ENCODE measurements at places on chromosomes 13 and 19.

GRCh38 chr13:76293346-76293745, 592.9 kb downstream of the KCTD12 start:
- DNase-seq: no peak

DNA sequence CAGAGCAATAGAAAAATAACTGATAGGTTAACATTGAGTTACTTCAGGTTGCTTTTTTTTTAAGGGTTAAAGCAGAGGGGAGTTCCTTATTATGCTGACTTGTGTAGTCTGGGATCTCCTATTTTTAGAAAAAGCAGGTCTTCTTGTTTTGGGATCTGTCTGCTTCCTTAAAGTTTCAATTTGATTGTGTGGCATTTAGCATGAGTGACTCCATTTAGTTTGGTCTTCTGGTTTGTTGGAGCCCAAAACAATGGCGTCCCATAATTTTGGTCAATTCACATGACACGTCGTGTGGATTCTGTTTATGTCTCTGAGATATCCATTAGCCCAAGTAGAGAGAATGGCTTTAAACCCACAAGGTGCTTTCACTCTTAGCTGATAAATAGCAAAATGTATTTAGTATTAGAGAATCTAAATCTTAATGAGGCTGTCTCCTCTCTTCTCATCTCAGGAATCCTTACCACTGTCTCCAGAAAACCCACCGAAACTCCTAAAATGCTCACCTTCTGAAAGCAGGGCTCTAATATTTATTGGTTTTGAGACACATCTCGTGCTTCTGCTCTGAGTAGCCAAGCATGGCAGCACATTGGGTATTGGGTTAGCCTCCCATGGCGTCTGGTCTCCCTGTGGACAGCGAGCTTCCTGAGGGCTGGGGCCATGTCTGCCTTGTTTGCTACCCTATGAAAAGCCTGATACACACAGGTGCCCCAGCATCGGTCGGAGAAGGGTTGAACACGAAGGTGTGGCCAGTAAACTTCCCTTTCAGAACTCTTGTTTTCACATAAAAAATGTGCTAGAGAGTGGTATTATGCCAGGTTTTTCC, 67.2 kb upstream of the GPR183 start:
- no peak for DNase-seq

DNA sequence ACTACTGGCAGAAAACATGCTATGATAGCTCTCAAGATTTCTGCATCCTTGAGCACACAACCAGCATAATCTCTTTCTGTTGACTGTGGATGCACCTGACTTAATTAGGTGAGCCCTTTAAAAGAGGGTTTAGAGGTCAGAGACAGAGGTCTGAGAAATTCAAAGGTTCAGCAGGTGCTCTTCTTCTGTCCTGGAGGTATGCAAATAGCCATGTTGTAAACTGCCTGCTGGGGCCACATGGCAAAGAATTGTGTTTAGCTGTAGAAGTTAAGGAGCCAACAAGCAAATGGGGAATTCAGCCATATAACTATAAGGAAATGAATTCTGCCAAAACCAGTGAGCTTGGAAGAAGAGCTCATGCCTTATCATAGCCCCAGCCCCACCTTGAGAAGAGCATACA, 11.6 kb upstream of the DCLK1 start:
- DNase-seq: no peak

DNA sequence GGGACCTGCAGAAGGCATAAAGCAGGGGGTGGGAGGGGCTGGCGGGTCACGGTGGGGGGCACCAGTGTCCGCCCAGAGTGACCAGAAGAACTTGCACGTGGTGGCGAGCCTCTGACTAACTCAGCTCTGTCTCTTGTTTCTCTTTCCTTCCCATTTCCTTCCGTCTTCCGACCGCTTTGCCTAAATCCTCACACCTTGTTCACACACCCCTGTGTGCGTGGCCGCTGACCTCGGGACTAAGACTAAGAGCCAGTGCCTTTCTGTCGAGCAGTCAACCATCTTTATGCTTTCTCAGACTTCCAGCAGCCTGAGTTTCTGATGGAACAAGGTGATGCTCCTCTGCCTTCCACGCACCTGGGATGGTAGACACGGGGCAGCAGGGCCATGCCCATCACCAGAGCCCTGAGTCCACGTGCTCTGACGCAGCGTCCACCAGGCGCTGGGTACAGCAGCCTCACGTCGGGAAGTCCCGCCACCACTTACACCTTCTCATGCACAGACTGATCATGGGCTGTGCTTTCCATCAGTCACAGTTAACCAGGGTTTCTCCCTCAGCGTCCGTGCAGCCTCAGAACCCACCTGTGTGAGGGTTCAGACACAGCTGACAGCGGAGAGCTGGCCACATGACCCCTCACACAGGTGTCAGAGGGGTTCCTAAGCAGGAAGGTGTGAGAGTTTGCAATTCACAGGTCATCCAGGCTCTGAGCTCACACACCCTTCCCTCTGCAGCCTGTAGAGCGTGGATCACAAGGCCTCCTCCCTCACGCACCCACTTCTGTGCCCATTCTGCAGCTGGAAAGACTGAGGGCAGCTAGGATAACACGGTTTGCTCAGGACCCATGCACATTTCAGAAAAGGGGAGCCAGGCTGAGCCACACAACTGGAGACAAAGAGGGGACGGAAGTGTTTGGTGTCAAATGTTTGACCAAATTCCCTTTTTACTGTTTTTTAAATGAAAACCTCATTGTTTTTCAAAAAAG, 90.7 kb upstream of the MCF2L start:
- DNase-seq: no peak

DNA sequence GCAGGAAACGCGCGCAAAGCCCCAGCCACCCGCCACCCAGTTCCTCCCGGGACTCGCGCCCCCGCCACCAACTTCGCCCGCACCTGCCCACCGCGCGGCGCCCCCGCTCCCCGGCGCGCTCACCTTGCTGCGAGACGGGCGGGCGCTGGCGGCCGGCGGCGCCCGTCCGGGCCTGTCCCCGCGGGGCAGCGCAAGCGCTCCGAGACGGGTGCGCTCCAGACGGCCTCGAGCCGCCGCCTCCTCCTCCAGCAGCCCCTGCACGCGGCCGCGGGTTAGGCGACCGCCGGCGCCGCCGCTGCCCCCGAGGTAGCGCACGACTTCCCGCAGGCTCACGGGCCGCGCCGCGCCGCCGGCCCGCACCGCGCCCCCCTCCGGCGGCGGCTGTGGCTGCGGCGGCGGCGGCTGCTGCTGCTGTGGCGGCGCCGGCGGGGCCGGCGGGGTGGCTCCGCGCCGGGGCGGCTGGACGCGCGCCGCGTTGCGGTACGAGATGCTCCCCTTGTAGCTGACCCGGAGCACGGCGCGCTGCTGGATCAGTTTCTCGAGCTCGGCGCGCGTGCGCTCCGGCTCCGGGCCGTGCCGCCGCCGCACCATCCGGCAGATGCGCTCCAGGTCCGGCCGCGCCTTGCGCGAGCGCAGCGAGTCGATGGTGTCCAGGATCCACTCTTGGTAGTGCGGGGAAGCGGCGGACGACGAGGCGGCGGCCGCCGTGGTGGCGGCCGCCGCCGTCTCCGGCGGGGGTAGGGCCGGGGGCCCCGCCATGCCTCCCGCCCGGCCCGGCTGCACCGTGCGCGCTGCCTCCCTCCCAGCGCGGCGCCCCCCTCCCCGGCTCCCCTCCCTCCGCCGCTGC, 666 bp downstream of the SAMD1 start:
- DNase-seq: peak; percentile 72

GRCh38 chr13:75079226-75079625, 402.7 kb downstream of the TBC1D4 start:
- DNase-seq: no peak

Data from K562 (cell line).